ENCODE measurements at places on chromosomes 13 and 19.
A peak's percentile ranks its signal among the peaks of the same experiment; 100 is the strongest.

DNA sequence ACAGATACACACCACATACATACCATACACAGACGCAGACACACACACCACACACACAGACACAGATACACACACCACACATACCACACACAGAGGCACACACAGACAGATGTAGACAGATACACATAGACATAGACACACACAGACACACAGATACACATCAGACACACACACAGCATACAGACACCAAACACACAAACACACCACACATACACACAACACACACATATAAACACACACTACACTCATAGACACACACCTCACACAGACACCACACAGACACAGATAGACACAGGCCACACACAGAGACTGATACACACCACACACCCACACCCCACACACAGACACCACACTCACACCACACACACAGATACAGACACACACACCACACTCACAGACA is 24.9 kb upstream of the SLC7A10 start:
- DNase-seq: no peak

- no peak for DNase-seq
These were observed 7.4 kb downstream of the PTOV1 start for GRCh38 chr19:49858088-49858985.

GRCh38 chr19:43667876-43668405 is 2.0 kb downstream of the PLAUR start:
- no peak for DNase-seq

GRCh38 chr13:57634839-57635165 is 3.3 kb downstream of the PCDH17 start:
- no peak for DNase-seq

DNA sequence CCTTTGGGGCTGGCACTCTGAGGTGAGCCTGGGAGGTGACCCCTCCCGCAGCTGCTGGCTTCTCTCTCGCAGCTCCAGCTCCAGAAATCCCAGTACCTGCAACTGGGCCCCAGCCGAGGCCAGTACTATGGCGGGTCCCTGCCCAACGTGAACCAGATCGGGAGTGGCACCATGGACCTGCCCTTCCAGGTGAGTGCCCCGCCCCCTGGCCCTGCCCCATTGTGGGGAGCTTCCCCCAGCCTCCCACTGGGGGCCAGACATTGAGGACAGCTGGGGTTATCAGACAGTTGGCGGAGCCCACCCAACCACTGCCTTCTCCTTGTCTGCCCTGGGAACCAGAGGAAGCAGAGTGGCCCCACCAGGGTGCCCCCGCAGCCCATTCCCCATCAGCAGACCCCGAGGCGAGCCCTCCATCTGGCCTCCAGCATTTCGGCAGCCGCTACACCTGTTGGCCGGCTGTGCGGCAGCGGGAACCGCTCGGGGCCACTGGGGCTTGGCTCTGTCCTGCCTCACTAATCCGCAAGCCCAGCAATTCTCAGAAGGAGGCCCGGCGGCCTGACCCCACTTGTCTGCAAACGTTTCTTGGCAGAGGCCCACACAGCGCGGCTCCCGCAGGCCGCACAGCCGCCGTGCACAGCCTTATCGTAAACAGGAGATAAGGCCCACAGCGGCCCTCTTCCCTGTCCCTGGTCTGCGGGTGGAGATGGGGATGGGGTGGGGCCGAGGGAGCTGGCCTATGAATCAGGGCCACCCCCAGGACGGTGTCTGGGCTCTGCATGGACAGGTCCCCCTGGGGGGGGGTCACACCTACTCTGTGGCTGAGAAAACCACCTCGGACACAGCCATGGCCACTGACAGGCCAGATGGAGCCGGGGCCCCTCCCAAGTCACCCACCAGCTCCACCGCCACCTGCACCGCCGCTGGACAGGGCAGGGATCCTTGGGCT is 48.0 kb downstream of the COMP start:
- DNase-seq: peak; percentile 95

GRCh38 chr19:7497292-7497691 is 8.5 kb upstream of the PEX11G start:
- no peak for DNase-seq

GRCh38 chr13:49936968-49937273 is 781 bp upstream of the SPRYD7 start:
- DNase-seq: no peak

DNA sequence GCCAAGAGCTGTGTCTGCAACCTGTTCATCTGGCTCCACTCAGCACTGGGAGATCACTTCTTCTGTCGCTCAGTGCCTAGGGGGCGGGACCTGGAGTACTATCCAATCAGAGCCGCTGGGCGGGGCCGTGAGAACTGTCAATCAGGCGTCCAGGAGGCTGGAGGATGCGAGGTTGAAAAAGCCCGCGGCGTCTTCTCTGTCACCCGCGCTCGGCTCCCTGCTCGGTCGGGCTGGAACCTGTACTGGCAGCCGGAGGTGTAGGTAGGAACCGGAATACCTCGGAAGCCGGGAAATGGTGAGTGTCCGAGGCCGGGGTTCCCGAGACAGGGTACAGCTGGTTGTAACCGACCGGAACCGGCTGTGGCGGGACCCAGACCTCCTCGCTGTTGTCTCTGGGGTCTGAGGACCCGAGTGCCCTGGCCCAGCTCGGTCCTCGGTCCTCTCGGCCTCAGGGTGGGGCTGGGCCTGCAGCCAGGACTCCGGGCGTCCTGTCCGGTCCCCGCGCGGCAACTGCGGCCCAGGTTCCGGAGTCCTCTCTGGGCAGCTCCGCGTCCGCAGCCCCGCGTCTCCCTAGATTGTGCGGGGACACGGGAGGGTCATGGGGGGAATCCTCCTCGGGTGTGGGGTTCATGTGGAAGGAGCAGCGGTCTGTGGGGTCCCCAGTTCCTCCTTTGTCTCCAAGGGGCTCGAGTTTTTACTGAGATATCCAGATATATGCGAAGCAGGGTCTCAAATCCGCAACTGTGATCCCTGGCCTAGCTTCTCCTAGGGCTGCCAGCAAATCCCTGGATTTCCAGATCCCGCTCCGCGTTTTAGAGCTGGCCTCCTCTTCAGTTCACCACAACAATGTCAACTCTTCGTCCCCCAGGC is 42.6 kb downstream of the ZNF627 start:
- DNase-seq: peak; percentile 96

GRCh38 chr13:42266473-42266872 is 5.5 kb upstream of the AKAP11 start:
- DNase-seq: peak; percentile 93

DNA sequence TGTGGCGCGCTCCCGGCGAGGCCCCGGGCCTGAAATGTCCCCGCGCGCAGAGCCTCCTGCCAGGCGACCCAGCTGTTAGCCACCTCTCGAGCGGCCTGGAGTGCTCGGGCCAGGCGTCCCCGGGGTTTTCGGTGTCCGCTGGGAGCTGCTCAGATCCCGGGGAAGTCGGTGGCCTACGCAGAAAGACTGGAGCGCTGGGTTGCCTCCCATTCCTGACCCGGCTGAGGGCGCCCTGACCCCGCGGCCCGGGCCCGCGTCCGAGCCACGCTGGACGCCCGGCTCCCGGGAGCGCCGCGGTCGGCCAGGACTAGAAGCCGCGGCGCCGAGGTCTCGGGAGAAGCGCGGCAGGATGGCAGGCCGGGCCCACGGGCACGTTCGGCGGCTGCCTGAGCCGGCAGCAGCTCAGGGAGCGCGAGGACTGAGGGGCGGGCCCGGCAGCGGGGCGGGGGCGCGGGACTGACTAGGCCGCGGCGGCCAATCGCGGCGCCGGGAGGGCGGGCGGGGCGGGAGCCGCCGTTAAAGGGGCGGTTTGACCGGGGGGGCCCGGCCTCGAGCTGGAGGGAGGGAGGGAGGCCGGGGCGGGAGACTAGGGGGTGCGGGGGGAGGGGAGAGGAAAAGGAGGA is 1.3 kb upstream of the ZIC2 start:
- DNase-seq: peak; percentile 68

DNA sequence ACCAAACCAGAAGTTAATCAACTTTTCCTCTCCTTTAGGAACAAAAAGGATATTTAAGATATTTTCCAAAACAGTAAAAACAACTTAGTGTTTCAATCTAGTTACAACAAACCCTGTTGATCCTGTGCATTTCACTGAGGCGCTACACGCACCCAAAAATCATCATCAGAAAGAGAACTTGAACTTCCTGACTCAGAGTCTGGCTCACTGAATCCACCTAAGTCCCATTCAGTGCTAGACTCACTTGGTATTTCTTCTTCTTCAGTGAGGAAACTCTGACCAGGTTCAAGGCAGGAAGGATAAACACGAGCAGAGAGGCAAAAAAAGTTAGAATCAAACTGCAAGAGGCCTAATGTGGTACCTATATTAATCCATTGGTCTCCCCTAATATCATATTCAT is 2.2 kb downstream of the KBTBD6 start:
- DNase-seq: no peak

GRCh38 chr19:308471-309205 is 17.4 kb upstream of the PLPP2 start:
- DNase-seq: no peak

GRCh38 chr19:37950471-37951175 is 43.6 kb downstream of the SIPA1L3 start:
- DNase-seq: no peak

- DNase-seq: no peak
These were observed 6.7 kb downstream of the SLC6A16 start for GRCh38 chr19:49318296-49318695.

GRCh38 chr13:111862836-111863815 is 203.8 kb upstream of the SOX1 start:
- no peak for DNase-seq

GRCh38 chr13:48561466-48562235 is 28.8 kb upstream of the RCBTB2 start:
- no peak for DNase-seq

GRCh38 chr19:17718947-17719711 is at the start of gene MAP1S:
Gene MAP1S (plus strand): TSS chr19:17719480. CDS start chr19:17719503, 23 bp downstream.
- DNase-seq: peak; percentile 73

GRCh38 chr13:27839809-27840467 is 47.7 kb downstream of the GSX1 start:
- DNase-seq: no peak

DNA sequence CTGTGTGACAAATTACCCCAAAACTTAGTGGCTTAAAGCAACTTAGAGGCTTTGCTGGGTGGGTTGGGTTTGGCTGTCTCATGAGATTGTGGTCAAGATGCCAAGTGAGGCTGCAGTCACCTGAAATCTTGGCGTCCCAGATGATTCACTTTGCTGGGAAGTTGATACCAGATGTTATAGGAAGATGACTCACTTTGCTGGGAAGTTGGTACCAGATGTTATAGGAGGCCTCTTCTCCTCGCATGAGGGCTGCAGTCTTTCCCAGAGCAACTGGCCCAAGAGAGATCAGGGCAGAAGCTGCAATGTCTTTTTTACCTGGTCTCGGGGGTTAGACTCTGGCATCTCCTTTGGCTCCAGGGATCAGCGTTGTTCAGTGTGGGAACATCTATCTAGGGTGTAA is 16.8 kb downstream of the TEX29 start:
- no peak for DNase-seq

DNA sequence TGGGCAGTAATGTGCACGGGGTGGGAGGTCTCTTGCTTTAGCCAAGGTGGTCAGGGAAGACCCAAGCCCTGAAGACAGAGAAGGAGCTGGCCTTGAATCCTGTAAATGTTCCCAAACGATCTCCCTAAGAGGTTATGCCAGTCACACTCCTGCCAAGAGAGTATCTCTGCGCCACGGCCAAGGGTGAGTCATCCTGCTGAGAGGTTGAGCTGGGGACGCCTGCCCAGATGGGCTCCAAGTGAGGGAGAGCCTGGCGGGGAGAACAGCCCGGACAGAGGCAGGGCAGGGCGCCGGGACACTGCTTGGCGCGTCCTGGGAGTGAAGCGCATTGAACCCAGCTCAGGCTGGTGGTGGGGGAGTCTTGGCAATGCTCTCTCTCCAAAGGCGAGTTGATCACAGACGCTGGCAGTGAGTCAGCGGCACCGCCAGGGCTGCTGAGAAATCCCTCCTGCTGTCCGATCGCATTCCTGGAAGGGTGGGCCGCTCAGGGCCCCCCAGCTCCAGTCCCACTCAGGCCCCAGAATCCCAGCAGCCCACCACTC is 16.4 kb downstream of the SULT2B1 start:
- DNase-seq: peak; percentile 55

DNA sequence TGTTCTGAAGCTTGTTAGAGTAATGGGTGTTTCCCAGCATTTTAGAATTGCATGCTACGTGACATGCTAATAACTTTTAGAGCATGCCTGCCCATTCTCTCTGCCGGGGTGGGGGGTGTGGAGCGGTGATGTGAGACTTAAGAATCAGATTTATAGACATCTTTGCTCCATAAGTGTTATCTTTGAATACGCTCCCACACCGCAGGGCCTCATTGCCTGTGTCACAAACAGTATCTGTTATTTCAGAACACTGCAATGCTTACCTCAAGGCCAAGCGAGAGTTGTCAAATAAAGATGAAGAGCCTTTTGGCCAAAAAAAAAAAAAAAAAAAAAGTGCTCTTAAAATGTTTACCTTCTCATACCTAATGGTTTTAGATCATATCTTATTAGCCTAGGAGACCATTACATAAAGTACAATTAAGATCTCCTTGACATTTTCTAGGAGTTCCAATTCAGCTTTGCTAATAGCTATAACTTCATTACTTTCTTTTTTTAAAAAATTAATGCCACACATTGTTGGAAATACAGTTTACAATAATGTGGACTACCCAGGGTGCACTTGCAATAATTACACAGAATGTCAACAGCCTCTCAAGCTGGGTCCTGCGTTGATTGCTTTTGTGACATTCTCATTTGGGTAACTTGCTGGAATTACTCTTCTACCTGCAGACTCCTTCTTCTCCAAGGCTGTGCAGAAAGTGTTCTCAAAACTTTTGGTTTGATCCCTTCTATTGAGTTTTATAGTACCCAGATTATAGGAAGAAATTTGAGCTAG is 525.3 kb downstream of the KLF12 start:
- DNase-seq: no peak

DNA sequence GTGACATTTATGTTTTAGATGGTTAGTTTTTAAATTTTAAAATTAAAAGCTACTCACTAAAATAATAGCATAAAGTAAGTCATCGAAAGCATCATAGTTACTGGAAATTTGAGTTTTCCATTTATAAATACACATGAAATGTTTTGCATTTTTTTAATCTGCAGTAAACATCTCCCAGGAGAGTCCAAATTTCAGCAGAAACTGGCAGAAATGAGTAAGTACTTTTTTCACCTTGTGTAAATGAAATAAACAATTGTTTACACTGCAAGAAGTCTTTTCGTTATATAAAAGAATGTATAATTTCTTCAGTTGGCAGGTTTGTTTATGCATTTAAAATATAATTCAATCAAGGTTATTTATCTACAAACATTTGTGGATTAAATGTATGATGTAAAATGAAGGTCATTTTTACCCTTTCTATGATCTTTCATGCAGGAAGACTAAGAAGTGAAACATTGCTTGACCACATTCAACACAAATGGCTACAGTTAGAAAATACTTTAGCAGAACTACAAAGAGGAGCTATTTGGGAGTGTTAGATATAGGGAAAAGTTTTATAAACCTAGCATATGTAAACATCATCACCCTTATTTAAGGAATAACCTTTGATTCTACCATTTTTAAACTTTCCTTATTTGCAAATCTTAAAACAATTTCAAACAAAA is 55.6 kb downstream of the RCBTB2 start:
- no peak for DNase-seq

- no peak for DNase-seq
These were observed 2.7 kb downstream of the PROSER1 start for GRCh38 chr13:39035204-39035603.

GRCh38 chr19:56813531-56813930 is 27.0 kb downstream of the PEG3 start:
- no peak for DNase-seq

Measured in lung (tissue), 17 donors.